Stimulated activated CD4-positive, alpha-beta T cell treated with anti-CD3 and anti-CD28 coated beads, Interleukin-12 subunit alpha, Interleukin-12 subunit beta, amount 100 ng/mL, for 24 hours (primary cell): ENCODE measurements at places on chromosomes 3 and 15.

- DNase-seq: no peak
Observed at GRCh38 chr3:55873523-55874254, 386.6 kb upstream of the WNT5A start.

GRCh38 chr3:14227856-14228255, 49.2 kb downstream of the LSM3 start:
- no peak for DNase-seq

DNA sequence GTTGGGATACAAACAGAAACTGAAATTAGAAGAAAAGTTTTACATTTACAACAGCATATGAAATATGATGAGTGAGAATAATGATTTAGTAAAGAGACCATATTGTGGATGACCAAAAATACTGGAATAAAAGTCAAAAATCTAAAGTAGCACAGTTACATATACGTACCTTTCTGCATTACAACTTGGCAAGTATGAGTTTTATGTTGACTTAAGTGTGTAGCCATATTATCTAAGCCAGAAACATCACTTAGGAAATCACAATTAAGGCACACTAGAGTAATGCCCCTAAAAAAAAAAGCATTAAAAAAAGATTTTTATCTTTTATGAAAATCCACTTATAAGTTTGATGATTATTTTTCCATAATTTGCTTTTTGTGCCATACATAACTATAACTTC, 79.1 kb downstream of the ZNF280D start:
- no peak for DNase-seq

DNA sequence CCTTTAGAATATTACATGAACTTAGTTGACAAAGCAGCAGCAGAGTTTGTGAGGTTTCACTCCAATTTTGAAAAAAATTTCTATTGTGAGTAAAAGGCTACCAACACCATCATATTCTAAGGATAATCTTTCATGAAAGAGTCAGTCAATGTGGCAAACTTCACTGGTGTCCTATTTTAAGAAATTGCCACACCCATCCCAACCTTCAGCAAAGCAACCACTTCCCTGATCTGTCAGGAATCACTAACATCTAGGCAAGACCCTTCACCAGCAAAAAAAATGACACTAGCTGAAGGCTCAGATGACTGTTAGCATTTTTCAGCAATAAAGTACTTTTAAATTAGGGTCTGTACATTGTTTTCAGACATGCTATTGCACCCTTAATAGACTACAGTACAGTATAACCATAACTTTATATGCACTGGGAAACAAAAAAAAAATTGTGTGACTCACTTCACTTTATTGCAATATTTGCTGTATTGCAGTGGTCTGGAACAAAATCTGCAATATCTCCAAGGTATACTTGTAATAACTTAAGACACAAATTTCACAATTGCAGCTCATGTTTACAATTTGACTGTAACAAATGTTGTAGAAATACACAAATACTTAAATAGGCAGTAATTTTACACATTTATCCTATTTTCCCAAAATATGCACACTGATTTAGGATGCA, 38.9 kb upstream of the ALCAM start:
- no peak for DNase-seq

DNA sequence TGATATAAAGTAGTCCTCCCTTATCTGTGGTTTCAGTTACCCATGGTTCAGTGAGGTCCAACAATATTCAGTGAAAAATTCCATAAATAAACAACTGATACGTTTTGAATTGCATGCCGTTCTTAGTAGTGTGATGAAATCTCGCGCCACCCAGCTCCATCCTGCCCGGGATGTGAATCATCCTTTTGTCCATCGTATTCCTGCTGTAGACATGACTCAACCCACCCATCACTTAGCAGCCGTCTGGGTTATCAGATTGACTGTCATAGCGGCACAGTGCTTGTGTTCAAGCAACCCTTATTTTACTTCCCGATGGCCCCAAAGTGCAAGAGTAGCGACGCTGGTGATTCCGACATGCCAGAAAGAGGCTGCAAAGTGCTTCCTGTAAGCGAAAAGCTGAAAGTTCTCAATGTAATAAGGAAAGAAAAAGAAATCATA, 48.0 kb upstream of the MEX3B start:
- no peak for DNase-seq

DNA sequence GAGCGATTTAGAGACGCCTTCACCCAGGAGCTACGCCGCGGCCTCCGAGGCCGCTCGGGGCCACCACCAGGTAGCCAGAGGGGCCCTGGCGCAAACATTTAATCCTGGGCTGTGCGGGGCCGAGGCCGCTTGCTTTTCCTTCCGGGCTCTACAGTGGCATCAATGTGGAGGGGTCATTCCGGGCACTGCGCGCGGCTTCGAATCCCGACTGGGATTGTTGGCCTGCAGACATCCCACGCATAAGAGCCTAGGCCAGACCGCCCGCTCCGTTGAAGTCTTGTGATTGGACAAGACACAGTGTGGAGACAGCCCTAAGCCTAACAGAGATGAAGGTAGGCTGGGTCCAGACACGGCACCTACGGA, 568 bp upstream of the NCBP2 start:
- no peak for DNase-seq

- no peak for DNase-seq
Observed at GRCh38 chr3:108062051-108062450, 28.8 kb downstream of the CD47 start.

- DNase-seq: no peak
Observed at GRCh38 chr15:53389271-53390037, 370.0 kb downstream of the WDR72 start.

GRCh38 chr3:143576568-143577270, 271.5 kb downstream of the SLC9A9 start:
- no peak for DNase-seq

GRCh38 chr3:186929186-186929585, 1.1 kb upstream of the ST6GAL1 start:
- no peak for DNase-seq

DNA sequence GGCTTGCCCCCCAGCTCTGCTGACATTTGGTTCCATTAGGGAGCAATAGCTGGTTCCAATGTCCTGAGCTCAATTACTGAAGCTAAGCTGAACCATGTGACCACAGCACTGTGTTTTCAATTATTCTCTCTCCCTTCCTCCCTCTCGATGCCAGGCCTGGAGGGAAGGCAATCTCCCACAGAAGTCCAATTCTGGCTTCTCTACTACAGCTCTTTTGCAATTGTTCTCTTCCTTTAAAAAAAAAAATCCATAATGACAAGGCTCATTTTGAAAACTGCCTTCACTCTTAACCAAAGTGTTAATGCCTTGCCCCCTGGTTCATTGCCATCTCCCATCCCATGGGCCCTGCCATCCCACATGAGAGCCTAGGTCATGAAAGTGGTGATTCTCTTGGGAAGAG, 24.8 kb downstream of the IL16 start:
- no peak for DNase-seq

- DNase-seq: no peak
Observed at GRCh38 chr3:36373084-36373483, 7.2 kb upstream of the STAC start.

DNA sequence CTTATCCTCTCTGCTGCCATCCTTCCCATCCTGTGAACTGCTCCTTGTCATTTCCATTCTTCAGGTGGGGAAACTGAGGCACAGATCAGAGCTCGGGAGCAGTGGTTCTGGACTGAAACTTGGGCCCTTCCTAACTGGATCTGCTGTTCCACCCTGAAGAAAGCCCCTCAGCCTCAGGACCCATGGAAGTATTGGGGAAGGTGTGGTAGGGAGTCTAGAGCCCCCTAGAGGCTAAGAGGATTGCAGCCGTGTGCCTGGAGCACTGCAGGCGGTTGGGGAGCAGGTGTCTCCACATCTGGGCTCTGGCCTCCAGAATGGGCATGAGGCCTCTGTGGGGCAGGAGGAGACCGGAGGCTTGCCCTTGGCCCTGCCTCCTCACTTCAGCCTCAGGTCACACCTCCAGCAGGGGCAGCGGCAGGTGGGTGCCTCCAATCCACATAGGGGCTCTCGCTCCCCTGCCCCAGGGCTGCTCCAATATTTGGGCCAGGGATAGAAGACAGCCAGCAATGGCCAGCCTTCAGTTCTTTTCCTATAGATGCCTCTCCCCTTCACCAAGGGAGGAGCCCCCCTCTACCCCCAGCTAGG, 28.1 kb downstream of the DNAJB8 start:
- DNase-seq: no peak

DNA sequence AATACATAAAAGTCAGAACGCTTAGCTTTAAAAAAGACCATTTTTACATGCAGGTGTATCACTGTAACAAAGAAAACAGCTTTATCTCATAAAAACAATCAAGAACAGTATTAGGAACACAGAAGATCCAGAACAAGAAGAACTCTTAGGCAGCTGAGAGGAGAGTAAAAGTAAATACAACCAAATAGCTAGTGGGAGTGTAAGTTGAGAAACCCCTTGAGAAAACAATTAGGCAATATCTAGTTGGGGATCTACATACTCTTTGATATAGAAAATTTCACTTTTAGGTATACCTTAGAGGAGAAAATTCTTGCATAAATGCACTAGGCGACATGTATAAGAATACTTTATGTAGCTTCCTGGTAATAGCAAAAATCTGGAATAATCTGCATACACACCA, 7.5 kb downstream of the TMF1 start:
- DNase-seq: no peak

GRCh38 chr3:76369170-76369569, 583.8 kb upstream of the ZNF717 start:
- DNase-seq: no peak

DNA sequence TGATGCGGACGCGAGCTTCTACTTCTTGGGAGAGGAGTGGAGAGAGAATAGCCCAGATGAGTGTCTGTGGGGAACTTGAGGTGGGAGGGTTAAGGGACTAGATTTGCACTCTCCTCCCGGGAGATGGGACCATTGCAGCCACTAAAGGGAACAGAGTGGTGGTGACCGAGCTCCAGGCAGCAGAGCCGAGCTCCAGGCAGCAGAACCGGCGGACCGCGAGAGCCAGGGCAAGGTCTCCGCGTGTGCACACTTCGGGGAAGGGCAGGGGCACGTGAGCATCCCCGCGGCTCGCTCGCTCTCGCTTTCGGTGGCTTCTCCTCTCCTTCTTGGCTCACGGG, 1.1 kb downstream of the IGDCC3 start:
- DNase-seq: no peak

DNA sequence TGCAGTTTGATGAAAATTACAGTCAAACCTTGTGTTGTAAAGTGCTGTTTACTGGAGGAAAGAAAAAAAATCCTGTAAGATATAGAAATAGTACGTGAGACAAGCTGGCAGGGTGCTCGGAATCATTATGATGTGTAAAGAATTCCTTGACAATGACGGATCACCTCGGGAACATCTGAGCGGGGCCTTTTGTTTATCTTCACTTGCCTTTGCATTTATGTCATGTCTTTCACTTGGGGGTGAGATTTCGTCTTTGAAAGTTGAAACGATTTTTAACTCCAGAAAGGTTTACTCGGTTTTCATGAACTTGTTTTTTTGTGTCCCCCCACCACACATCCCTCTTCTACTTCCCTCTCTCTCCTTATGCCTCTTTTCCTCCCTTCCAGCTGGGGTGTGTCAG, 128.3 kb upstream of the VEPH1 start:
- no peak for DNase-seq

- no peak for DNase-seq
Observed at GRCh38 chr15:25066708-25067107, 111.9 kb downstream of the SNRPN start.

- no peak for DNase-seq
Observed at GRCh38 chr3:70010346-70010745, 10.8 kb downstream of the SAMMSON start.

DNA sequence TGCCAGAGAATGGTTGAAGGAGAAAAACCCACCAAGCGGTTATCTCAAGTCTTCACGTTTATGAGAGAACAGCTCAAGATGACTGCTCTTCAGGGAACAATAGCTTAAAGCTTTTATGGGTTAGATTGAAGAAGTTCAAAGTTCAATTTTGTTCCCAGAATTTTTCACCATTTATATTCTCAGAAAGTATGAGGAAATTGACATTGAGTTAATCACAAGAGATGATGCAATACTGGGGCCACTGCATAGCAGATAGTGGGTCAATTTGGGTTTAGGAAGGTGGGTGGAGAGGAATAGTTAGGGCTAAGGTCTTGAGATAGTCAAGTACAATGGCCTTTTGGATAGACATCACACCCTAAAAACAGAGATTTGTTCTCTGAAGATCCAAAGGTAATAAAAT, 539.3 kb downstream of the SQOR start:
- DNase-seq: no peak

DNA sequence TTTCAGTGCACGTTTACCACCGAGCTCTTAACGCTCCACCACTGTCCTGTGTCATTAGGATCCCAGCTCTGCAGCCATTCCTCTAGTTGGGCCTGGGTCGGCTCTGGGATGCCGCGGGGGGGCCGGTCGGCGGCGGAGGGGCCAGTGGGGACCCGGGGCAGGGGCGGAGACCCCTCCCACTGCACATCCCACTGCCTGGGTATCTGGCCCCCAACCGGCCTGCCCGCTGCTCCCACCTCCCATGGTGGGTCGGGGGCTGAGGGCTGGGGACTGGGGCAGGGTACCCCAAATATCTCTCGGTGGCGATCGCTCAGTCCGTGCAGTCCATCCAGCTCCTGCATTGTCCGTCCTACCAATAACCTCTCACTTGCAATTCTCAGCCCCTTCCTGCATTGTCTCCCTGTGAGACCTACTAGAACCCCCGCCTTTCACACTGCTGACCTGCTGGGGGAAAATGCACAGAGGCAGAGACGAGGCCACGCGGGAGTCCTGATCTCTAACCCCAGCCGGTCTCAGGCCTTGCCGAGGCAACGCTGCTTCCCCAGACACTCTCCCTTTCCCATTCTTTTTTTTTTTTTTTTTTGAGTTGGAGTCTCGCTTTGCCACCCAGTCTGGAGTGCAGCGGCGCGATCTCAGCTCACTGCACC, 24.0 kb upstream of the MUC20 start:
- no peak for DNase-seq

DNA sequence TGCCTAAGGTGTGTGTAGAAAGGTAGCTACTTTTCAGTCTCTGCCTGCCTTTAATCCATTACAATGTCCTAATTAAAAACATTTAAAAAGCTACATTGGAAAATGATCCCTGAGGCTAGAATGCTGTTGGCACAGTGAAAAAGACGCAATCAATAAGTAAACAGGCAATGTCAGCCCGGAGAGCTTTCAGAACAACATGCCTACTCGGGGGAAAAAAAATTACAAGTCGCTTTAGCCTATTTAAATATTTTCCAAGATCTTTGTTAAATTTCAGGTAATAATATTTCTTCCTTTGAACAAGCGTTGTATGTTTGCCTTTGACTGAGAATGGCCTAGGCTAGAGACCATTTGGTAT, 46.6 kb upstream of the CD47 start:
- no peak for DNase-seq

DNA sequence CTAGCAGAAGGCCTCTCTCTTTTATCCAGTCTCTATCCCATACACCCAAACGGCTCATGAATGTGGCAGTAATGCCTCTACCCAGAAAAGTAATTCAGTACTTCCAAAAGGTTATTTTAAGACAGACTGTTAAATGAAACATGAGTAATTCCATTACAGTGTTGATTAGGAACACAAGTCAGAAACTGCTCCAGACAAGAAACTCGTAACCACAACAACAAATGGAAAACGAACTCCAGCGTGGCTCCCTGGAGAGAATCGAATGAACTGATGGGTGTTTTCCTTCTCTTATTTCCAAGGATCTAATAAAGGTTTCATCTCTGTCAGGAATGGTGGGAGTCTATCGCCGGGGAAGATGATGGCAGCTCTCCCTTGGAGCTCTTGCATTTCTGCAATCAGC, 228.4 kb downstream of the MAGI1 start:
- no peak for DNase-seq

- DNase-seq: no peak
Observed at GRCh38 chr3:47359323-47359722, 21.5 kb upstream of the PTPN23 start.

GRCh38 chr3:15873415-15873814, 75.6 kb upstream of the ANKRD28 start:
- DNase-seq: no peak

GRCh38 chr3:126955004-126955790, 27.7 kb upstream of the PLXNA1 start:
- DNase-seq: no peak
